ENCODE measurements at places on chromosomes 1 and 21. TPM values are rescaled to one million over a fixed set of nuclear protein-coding genes. Genes with fewer than 3 reads are reported as not detected.

NR1I3 gene
- not detected for total RNA-seq

PLA2G2A gene
- not detected for total RNA-seq

REN gene
- total RNA-seq = 0.40 TPM

LINGO4 gene
- total RNA-seq = not detected

OR2T2 gene
- not detected for total RNA-seq

FTCD gene
- total RNA-seq = not detected

TNFSF4 gene
- total RNA-seq = 31.6 TPM

OLIG2 gene
- not detected for total RNA-seq

TFAP2E gene
- not detected for total RNA-seq

CRYBG2 gene
- not detected for total RNA-seq

MTARC1 gene
- 3.1 TPM for total RNA-seq

PLPP3 gene
- total RNA-seq = 20.9 TPM
